ENCODE measurements at places on chromosomes 5 and 9.

DNA sequence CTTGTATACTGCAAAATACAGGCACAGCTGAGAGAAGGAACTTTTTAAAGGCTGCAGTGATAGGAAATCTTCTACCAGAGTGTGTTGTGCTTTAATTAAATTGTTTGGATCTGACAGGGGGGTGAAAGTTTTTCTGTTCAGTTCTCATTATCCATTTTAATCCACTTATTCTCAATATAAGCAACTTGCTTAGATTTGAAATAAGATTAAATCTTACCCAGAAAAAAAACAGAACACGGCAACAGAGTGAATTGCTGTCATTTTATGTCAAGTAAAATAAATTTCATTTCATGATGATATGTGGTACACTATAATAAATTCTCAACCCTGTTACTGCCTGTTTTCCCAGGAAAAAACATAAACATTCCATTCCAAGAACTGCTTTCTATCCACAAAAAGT is 37.1 kb upstream of the CAMK4 start:
- no peak overlapping the region for H3K27ac ChIP-seq
- no peak overlapping the region for H3K4me3 ChIP-seq
- no peaks in the 10 kb centered on the region for H3K27me3 ChIP-seq
- DNase-seq = no peak
- H3K4me1 ChIP-seq = no peaks in the 10 kb centered on the region

GRCh38 chr9:125538092-125538473 is 168.9 kb downstream of the MAPKAP1 start:
- H3K27me3 ChIP-seq = no peaks in the 10 kb centered on the region
- H3K4me1 ChIP-seq = peaks cover 3% of the 10 kb centered on the region
- H3K36me3 ChIP-seq = no peaks in the 10 kb centered on the region
- no peak overlapping the region for H3K27ac ChIP-seq
- no peak overlapping the region for H3K4me3 ChIP-seq
- DNase-seq = no peak

- no peak for DNase-seq
- H3K4me3 ChIP-seq = no peak overlapping the region
- no peaks in the 10 kb centered on the region for H3K27me3 ChIP-seq
- H3K4me1 ChIP-seq = no peaks in the 10 kb centered on the region
- no peak overlapping the region for H3K27ac ChIP-seq
Measured at GRCh38 chr5:69138766-69139165, 28.2 kb upstream of the CCNB1 start.

DNA sequence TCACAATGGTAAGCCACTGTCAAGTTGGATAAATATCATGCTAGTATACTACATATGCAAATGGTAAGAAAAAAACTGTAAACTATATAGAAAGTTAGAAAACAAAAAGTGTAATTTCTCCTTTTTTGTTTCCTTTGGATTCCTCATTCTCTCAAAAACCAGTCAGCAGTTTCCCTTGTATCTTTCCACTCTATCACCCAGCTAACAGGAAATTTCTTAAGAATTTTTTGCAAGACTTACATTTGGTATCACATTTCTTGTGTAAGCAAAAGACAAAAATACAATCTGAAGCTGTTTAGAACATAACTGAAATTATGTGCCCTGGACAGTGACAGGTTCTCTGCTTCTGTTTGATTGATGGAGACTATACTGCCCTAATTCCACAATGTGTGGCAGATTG is 25.2 kb upstream of the MSH3 start:
- no peak for DNase-seq
- H3K4me3 ChIP-seq = no peak overlapping the region

Data from uterus (tissue), 4 donors.